ENCODE measurements at places on chromosomes 16 and 17.
A peak's percentile ranks its signal among the peaks of the same experiment; 100 is the strongest.

DNA sequence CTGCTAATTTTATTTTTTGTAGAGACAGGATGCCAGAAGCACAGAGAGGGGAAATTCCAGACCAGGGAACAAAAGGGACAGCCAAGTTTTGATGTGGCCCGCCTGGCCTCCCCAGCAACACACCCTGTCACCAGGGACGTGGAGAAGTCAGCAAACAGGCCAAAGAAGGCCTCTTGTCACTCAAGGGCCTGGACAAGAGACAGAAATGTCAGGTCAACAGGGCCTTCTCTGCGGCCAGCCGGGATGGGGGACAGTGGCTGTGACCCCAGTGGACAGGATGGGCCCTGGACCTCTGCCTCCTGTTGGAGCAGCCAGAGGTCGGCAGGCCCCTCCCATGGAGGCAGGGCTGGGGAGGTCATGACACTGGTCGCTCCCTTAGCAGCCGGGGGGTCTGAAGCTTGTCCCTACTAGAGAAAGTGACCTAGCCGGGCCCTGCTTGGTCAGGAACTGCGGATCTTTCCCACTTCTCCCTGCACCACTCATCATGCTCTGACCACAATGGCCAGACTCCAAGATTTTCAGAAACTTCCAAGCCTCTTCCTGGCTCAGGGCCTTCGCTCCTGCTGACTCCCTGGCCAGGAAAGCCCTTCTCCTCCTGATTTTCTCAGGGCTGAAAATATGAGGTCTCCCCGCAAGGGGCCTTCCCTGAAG, 9.2 kb upstream of the TVP23A start:
- DNase-seq: no peak

- no peak for DNase-seq
Measured at GRCh38 chr16:2959206-2959605, 4.9 kb upstream of the KREMEN2 start.

DNA sequence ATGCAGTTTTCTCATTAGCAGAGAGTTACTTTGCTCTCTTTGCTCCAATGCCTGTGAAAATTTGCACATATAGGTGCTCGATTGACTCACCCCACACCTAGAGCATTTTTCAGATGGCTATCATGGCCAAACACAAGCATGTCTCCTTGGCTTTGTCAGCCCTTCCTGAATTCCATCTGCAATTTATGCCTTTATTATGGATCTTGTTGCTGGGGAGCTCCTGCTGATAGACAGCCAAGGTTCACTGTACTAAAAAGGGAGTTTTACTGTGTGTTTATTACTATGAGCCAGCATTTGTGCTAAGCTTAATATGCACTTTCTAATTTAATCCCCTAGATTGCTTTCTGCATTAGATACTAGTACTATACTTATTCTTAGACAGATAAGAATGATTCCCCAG, 93.3 kb downstream of the TOX3 start:
- DNase-seq: no peak

- no peak for DNase-seq
Measured at GRCh38 chr17:50003911-50004310, 8.9 kb upstream of the DLX3 start.

DNA sequence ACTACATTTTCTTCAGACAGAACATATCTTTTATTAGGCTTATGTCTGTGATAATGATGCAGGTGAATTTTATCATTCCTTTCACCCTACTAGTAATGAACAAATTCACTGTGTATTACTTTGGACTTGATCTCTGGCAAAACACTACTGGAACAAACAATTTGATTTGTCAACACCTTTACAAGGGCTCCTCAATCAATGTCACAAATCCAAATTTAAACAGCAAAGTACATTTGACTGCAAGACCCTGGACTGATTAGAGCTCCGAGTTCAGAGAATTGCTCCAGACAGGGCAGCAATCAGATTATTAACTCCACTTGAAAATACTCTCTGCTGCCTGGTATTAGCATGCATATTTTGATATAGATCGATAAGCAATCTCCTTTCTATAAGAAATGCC, 547.6 kb upstream of the SALL1 start:
- no peak for DNase-seq

GRCh38 chr17:81426393-81427172, 31.3 kb downstream of the BAHCC1 start:
- DNase-seq: no peak

- DNase-seq: no peak
Measured at GRCh38 chr17:50562242-50563091, 2.0 kb downstream of the CACNA1G start.

DNA sequence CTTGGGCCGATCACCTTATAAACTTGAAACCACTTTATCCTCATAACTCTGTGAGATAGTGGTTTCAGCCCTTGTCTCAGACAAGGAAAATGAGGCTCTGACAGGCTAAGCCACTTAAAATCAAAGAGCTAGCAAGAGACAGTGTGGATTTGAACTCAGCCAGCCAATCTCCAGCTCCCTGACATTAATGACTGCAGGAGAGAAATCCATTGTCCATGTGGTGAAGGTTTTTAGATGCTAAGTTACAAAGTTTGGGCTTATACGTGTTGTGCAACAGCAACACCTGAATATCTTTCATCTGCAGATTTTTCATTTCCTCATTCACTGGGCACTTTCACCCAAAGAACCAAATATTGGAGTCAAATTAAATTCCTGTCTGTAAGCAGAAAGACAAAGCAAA, 501.3 kb downstream of the GRIN2A start:
- no peak for DNase-seq

GRCh38 chr16:78869492-78869891, 731.0 kb downstream of the MAF start:
- DNase-seq: no peak

DNA sequence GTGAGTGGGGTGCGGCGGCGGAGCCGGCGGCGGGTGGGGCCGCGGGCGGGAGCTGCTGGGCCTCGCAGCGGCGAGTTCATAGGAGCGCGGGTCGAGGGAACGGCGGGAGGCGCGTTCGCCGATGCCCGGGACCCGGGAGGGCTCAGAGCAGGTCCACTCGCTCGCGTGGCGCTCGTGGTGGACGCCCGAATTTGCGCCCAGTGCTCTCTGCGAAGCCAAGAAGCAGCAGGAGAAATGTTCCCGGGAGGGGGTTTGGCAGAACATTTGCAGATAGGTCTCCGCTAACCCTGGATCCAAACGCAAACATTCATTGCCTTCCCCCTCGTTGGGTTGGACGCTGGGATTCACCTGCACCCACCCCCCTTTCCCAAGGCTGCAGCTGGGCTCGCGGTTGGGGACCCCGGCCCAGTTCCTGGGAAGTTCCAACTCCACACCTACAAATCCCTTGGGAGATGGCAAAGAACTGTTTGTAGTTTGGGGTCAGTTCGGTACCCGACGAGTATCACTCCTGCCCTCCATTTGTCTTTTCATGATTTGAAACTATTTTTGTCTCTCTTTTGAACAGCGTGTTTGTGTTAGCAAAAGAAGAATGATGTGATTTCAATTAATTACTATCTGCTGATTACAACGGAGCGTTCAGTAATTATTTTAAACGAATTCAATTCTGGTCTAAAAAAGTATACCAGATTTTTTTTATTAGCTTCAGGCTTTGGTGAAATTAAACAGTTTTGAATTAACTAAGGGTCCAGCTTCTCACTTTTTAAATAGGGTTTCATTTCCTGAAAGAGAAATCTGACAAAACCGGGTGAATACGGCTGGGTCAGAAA, 2.3 kb downstream of the NTN1 start:
- no peak for DNase-seq

DNA sequence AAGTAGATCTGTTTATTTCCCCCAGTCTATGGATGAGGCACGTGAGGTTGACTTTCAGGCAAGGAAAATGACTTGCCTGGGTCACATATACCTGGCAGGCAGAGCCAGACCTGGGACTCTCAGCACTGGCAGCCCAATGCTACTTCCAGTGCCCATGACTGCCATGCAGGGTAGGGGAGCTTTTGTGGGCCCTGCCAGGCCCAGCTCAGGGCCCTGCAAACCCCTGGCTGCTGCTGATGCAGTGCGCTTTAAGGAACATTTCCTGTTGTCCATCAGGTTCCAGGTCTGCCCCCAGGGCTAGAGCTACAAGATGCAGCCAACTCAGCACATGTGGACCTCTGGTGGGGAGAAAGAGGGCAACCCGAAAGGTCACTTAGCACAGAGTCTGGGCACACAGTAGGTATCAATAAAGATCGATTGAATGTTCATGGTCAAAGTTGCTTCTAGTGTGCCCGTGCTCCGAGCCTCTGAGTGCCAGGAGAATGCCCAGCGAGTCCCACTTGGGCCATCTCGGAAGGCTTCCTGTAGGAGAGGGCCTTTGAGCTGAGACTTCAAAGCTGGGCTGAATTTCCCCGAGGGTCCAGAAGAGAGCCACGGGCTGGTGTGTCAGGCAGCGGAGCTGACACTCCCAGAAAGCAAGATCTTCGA, 513 bp upstream of the TBX21 start:
- no peak for DNase-seq

DNA sequence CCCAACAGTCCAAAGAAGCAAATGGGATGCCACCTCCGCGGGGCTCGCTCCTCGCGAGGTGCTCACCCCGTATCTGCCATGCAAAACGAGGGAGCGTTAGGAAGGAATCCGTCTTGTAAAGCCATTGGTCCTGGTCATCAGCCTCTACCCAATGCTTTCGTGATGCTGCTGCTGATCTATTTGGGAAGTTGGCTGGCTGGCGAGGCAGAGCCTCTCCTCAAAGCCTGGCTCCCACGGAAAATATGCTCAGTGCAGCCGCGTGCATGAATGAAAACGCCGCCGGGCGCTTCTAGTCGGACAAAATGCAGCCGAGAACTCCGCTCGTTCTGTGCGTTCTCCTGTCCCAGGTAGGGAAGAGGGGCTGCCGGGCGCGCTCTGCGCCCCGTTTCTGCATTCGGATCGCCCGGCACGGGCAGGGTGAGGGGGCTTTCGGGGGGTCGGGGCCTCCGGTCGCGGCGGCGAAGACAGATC, at the start of gene CDH13:
Gene CDH13, plus strand, starts transcription at position 179 of the 471 bp plus-strand sequence.
- no peak for DNase-seq

GRCh38 chr17:59332749-59333377, 1.4 kb downstream of the YPEL2 start:
- peak; percentile 75 for DNase-seq

DNA sequence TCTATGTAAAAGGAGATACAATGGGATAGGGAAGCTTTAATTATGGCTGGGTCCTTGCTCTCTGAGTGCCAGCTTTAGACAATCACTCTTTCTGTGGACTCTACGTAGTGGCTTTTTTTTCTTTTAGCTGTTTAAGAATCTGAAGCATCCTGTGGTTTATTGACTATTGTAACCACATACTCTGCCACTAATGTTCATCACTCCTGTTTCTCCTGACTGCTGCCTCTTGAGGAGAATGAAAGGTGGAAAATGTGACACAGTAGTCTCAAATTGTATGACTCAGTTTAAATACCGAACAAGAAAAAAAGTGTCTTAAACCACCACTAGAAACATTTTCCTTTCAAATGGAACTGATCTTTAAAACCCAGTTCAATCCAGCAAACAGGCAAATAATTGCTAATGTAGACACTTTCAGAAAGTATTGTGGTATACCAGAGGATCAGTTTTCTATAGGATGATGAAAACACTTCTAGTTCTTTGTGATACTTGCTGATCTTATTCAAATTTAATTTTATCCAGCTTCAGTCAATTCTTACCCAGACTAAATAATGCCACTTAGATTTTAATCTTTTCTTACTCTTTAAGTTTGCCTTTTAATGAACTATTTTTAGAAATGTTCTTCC, 302.7 kb upstream of the PMFBP1 start:
- no peak for DNase-seq

DNA sequence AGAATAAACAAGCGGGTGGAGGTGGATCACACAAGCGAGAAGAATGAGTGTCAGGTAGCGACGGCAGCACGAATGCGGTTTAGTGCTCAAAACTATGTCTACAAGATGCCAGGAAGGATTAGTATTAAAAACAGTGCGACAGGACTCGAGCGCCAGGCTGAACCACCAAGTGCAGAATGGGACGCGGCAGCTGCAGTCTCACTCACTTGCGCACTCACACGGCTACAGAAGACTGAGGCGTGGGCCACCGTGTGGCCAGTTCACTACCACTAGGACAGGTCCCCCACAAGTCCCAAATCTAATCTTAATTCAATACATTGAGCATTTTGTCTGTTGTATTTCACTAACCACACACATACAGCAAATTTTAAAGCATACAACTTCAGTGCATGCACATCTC, 35.7 kb upstream of the TRAP1 start:
- no peak for DNase-seq

DNA sequence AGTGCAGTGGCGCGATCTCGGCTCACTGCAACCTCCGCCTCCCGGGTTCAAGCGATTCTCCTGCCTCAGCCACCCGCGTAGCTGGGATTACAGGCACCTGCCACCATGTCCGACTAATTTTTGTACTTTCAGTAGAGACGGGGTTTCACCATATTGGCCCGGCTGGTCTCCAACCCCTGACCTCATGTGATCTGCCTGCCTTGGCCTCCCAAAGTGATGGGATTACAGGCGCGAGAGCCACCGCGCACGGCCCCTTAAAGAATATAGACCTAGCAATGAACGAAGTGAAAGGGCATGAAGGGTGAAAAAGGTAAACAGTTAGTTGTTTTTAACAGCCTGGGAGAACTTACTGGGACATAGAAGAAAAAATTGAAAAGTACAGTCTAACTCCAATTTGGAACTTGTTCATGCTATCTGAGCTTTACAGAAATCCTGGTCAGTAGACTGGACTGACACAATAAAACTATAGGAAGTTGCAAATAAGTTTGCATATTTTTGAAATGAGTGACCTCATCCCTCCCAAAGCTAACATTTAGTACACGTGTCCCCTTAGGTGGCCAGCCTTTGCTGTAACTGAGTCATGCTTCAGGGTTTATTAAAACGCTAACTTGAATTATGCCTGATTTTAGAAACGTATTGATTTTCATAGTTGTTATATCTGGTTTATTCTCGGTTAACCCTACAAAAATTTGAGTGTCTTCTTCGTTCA, 1.8 kb downstream of the COG1 start:
- no peak for DNase-seq

DNA sequence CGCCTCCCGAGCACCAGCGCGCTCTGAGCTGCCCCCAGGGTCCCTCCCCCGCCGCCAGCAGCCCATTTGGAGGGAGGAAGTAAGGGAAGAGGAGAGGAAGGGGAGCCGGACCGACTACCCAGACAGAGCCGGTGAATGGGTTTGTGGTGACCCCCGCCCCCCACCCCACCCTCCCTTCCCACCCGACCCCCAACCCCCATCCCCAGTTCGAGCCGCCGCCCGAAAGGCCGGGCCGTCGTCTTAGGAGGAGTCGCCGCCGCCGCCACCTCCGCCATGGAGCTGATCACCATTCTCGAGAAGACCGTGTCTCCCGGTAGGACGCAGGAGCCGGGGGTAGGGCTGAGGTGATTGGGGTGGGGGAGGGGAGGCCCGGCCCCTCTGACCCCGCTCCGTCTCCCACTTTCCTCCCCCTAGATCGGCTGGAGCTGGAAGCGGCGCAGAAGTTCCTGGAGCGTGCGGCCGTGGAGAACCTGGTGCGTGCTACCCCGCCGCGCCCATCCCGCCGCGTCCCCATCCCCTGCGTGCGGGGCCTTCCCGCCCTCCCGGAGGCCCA, 329 bp downstream of the KPNB1 start:
- DNase-seq: no peak
